Fibroblast of skin of abdomen (primary cell): ENCODE measurements at places on chromosomes 3 and 15.

DNA sequence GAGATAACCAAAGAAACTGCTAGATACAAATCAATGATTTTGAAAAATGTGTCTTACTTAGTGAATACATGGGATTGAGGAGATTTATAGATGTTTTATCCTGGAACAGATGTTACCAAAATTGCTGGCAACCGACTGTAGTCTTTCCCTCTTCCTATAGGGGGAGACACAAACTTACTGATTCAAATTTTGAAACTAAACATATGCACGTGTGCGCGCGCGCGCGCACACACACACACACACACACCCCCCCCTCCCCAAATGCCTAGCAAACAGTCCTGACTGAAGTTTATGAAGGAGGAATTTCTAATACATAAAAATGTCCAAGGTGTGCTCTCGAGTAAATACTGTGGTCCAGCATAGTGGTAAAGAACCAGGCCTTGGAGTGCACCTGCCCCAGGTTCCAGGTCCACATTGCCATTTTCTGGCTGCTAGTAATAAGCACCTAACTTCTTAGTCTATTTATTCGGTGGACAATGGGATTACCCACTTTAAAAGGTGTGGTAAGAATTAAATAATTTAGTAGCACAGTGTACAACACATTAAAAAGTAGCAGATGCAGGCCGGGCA lies 18.5 kb upstream of the C3orf62 start:
- DNase-seq = peak; percentile 48

- DNase-seq = peak; percentile 89
These were observed 25.5 kb upstream of the FRMD4B start for GRCh38 chr3:69411346-69411745.

DNA sequence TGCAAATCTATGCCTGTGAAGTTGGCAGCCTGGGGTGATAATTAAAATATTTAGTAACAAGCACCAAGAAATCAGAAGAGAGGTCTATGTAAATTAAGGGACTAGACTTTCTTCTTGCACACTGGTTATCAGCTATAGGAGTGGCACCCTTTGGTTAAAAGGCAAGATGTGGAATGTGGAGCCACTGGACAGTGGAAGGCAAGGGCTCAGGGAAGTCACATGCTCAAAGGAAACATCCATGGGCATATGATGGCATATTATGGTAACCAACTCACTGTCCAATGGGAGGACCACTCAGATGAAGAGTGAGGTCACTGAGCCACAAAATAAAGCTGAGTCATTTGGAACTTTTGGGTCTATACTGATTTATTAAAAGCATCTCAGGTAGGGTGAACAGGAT lies 165.6 kb upstream of the PRICKLE2 start:
- no peak for DNase-seq

DNA sequence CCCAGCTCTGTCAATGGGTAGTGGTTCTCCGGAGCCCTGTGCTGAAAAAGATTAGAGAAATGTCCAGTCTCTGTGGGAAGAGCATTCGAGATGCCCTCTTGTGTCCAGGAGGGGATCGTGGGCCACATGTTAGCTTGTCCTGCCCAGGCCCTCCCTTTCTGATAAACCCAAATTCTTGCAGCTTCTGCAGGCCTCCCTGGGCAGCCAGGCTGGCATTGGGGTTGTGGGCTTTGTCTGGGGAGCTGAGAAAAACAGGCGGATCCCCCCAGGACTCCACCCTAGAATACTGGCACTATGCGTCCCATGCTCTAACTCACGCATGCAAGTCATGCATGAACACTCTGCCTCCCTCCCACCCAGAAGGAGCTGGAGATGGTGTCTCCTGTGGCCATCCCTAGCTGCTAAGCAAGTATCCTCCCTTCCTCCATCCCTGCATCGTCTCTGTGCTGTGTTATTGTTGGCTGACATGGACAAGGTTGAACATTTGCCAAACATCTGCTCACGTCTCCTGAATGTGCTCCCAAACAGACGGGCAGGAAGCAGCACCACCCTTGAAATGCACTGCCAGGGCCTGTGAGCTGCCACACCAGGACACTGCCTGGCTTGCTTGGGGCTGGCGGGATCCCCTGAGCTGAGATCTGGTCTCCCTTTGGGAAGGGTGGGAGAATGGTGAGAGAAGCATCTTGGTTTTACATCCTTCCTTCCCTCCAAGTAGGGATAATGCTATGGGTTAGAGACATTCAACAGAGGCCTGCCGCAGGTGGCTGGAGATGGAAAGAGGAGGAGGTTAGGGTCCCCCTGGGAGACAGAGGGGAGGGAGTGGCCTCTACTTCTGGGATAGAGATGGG lies 26.5 kb downstream of the CFAP161 start:
- DNase-seq = peak; percentile 92

GRCh38 chr15:67116742-67117141 lies 51.3 kb downstream of the SMAD3 start:
- DNase-seq = no peak

- DNase-seq = no peak
These were observed 9.2 kb upstream of the SSR3 start for GRCh38 chr3:156563900-156564682.

GRCh38 chr3:5160940-5161858 lies 26.3 kb upstream of the EDEM1 start:
- no peak for DNase-seq

DNA sequence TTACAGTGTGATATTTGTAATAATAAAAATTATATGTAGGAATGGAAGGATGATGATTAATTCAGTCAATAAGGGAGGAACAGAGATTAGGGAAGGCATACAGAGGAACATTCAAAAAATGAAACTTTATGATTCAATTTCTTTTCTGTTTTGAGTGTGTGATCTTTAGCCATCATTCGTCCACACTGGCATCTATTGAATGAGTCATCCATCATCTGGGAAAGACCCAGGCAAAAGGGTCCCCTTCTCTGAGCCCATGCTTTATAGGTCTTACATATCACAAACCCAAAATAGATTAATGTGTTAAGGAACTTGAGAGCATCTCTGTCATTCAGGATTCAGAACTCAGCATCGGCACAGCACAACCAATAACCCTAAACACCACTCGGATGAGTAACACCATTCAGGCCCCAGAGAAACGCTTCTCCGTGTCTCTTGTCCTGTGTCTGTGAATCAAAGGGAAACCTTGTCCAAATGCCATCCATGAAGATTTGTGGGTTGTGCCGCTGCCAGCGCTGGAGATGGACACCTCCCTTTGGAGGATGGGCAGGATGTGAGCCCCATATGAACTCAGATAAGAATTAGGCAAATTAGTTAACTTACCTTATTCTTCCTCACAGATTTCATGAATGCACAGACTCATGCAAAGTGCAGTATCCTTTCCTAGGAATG lies 21.7 kb upstream of the TPM1 start:
- no peak for DNase-seq

GRCh38 chr15:51168700-51169099 lies 74.0 kb upstream of the TNFAIP8L3 start:
- no peak for DNase-seq

GRCh38 chr15:40075298-40076044 lies 33.2 kb downstream of the BMF start:
- DNase-seq = no peak

DNA sequence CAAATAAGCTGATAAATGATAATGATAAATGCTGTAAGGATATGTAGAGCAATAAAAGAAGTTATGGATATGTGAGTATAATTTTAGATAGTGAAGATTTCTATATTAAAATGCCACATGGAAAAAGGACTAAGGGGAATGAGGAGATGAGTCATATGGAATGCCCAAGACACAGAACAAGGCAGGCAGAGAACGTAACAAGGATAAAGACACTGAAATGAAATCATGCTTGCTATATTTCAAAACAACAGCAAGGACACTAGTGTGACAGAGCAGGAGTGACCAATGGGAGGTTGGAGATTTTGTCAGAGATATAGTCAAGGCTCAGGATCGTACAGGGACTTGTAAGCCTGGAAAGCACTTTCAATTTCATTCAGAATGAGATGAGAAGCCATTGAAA lies 621.5 kb upstream of the SEMA6D start:
- peak; percentile 1 for DNase-seq
